ENCODE measurements at places on chromosomes 11 and 22. TPM values are rescaled to one million over a fixed set of nuclear protein-coding genes. Genes with fewer than 3 reads are reported as not detected.

GRCh38 chr11:38510041-38510440, 1912.0 kb upstream of the RAG2 start:
- H3K4me3 ChIP-seq = no peak overlapping the region
- H3K36me3 ChIP-seq = no peaks in the 10 kb centered on the region
- H3K4me1 ChIP-seq = no peaks in the 10 kb centered on the region
- H3K27ac ChIP-seq = no peak overlapping the region

DNA sequence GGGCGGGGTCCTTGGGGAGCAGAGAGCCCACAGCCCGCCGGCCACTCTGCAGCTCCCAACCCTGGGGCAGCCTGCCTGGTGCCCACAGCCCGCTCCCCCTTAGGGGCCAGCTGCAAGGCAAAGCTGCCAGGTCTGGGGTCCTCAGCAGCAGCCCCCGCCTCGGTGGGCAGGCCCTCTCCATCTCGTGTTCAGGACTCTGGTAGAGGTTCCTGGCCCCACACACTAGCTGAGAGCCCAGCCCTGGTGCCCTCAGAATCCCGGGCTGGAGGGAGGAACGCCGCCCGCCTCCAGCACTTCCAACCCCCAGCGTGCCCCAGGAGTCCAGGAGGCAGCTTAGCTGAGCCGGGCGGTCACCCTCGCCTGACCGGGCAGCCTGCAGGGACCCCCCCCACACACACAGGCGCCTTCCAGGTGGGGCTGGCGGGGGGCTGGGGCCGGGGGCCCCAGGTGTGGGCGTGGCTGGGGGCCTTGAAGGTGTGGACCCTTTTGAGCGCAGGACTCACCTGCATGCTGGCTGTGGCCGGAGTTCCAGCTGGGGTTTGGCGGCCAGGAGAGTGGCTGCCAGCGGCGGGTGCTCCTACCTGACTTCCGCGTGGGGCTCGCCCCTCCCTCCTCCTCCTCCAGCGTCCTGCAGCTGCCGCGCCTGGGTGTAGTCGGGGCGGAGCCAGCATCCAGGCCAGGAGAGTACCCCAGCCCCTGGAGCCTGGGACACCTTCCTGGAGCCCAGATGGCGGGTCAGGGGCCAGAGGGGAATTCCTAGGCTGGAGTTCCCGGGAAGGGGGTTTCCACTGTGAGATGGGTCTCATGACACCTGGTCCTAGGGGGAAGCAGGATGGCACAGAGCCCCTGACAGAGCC, at the start of gene ANO9:
Gene ANO9 (minus strand): TSS at position 594 of the 857 bp plus-strand sequence. CDS start 85 bp downstream, at position 509.
- H3K36me3 ChIP-seq = no peaks in the 10 kb centered on the region
- no peak within 1 kb of the TSS for H3K27ac ChIP-seq
- no peak within 1 kb of the TSS for H3K4me3 ChIP-seq

DNA sequence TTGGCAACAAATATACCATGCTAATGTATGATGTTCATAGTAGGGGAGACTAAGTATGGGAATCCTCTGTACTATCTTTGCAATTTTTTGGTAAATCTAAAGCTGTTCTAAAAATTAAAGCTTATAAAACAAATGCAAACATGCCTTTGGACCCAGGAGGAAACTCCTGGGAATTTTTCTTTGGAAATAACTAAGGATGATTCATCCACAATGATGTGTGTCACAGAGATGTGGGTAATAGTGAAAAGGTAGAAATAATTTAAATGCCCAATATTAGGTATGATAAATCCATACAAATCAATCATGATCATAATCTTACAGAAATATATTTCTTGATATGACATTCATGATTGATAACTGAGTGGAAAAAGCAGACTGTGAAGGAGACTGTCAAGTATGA, 135.8 kb downstream of the TRIM44 start:
- no peaks in the 10 kb centered on the region for H3K27me3 ChIP-seq
- no peaks in the 10 kb centered on the region for H3K36me3 ChIP-seq
- no peak overlapping the region for H3K27ac ChIP-seq

- H3K4me3 ChIP-seq = no peak overlapping the region
- H3K27ac ChIP-seq = no peak overlapping the region
- no peaks in the 10 kb centered on the region for H3K27me3 ChIP-seq
- H3K36me3 ChIP-seq = no peaks in the 10 kb centered on the region
These were observed 263.6 kb downstream of the BRD1 start for GRCh38 chr22:49564054-49564453.

DNA sequence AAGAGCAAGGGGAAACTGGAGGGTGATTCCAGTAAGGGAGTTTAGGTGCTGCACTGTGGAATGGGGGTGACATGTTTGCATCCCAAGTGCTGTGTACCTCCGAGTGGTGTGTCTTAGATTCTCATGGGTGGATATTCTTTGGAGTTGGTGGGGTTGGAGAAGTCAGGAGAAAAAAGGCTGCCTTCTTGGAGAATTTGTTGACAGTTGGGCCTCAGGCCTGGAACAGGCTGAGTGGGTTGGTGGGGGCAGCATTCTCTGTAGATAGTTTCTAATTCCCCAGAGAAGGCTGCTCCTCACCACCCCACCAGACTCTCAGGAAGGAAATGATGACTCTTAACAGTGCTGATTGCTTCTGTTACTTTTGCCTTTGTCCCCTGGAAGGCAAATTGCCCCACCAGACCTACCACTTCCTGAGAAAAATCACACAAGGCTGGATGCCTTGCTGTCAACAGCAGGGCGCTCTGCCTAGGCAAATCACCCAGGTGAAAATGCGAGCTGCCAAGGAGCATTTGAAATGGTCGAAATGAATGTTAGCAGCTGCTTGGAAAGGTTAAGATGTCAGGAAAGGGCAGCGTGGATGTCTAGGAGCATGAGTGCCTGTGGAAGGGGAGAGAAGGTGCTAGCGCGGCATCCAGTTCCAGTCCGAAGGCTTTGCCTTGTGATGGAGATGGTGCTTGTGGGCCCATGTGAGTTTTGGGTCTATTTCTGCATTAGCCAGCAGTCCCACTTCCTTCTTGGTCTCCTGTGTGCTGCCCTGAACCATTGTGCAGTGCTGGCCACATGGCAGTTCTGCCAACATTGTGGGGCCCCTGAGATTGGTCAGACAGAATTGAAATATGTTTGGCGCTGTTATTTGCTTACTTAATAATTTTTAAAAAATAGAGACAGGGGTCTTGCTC, 29.7 kb upstream of the SORL1-AS1 start:
- no peak overlapping the region for H3K4me3 ChIP-seq
- H3K4me1 ChIP-seq = no peaks in the 10 kb centered on the region
- H3K27me3 ChIP-seq = peaks cover 3% of the 10 kb centered on the region

The MMP12 gene
- 0.83 TPM for total RNA-seq

- no peaks in the 10 kb centered on the region for H3K27me3 ChIP-seq
- DNase-seq = no peak
- H3K4me1 ChIP-seq = no peaks in the 10 kb centered on the region
- H3K4me3 ChIP-seq = no peak overlapping the region
- H3K27ac ChIP-seq = no peak overlapping the region
These were observed 5.7 kb downstream of the RFPL1 start for GRCh38 chr22:29443861-29444792.

The DGAT2 gene
- 2.3 TPM for total RNA-seq

DNA sequence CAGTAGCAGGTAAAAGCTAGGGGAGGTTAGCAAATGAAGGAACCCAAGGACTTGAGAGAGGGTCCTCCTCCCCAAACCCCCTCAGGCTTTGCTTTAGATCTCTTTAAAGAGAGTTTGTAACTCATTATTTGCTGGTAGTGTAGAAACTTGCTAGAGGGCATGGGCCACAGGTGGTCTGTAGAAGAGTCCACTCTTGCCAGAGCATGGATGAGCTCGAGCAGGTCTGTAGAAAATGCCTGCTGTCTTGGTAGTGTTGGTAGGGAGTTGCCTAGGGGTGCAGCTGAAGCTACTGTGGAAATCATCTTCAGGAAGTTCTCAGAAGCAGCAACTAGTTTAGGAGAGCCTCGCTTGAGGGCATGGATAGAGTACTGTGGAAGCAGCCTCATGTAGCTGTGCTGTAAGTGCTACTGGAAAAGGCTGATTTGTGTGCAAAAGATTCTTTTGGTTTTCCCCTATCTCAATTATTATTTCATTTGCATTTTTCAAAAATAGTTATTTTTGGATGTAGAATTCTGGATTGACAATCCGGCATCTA, 104.3 kb downstream of the TMEM135 start:
- no peak overlapping the region for H3K27ac ChIP-seq
- no peak for DNase-seq
- no peaks in the 10 kb centered on the region for H3K27me3 ChIP-seq
- H3K4me3 ChIP-seq = no peak overlapping the region

GRCh38 chr11:78131956-78132355, 7.5 kb downstream of the ALG8 start:
- peaks cover under 1% of the 10 kb centered on the region for H3K36me3 ChIP-seq
- no peaks in the 10 kb centered on the region for H3K4me1 ChIP-seq
- no peak overlapping the region for H3K4me3 ChIP-seq
- H3K27me3 ChIP-seq = no peaks in the 10 kb centered on the region
- no peak overlapping the region for H3K27ac ChIP-seq

- H3K36me3 ChIP-seq = no peaks in the 10 kb centered on the region
- no peak overlapping the region for H3K27ac ChIP-seq
- DNase-seq = no peak
These were observed 6.1 kb downstream of the HEPHL1 start for GRCh38 chr11:94027210-94027609.

The GDPD4 gene
- not detected for total RNA-seq

DNA sequence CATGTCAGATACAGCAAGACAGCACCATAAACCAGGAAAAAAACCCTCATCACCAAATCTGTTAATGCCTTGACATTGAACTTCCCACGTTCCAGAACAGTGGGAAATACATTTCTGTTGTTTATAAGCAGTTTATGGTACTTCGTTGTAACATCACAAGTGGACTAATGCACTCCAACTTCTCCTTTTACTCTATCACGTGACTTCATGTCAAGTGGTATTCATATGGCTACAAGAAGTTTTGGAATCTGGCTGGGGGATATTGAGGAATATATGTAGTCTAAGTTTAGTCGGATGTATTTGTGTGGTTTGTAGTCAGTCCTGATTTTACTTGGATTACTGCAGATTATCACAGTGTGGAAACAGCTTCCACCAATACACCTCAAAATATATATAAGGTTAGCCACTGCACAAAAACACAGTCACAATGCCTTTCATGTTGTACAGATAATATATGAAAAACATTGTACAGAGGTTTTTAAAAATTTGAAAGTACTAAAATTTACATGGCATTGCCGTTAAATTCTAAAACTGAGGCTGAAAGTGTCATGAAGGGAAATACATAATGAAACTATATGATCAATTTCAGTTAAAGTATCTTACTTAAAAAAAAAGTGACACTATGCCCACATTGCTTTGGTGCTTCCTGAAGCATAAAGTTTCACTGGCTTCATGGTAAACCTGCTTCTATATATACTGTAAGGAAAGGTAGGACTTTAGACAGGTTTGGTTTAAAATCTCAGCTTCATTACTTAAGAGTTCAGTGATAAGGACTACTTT, 134.1 kb downstream of the CASP12 start:
- DNase-seq = no peak
- no peak overlapping the region for H3K27ac ChIP-seq
- H3K4me1 ChIP-seq = no peaks in the 10 kb centered on the region
- H3K36me3 ChIP-seq = no peaks in the 10 kb centered on the region
- no peaks in the 10 kb centered on the region for H3K27me3 ChIP-seq

The FAM181B gene
- 0.17 TPM for total RNA-seq

GRCh38 chr11:132674151-132674550, 858.1 kb downstream of the OPCML start:
- DNase-seq = no peak
- H3K27me3 ChIP-seq = no peaks in the 10 kb centered on the region
- H3K36me3 ChIP-seq = no peaks in the 10 kb centered on the region
- H3K27ac ChIP-seq = no peak overlapping the region

The CSNK2A3 gene
- total RNA-seq = 1.8 TPM

- no peaks in the 10 kb centered on the region for H3K27me3 ChIP-seq
- DNase-seq = no peak
- H3K4me1 ChIP-seq = no peaks in the 10 kb centered on the region
- no peak overlapping the region for H3K4me3 ChIP-seq
- no peak overlapping the region for H3K27ac ChIP-seq
- H3K36me3 ChIP-seq = peaks cover 9% of the 10 kb centered on the region
These were observed 65.8 kb upstream of the RASSF10 start for GRCh38 chr11:12943311-12943710.

GRCh38 chr22:42459287-42460063, 27.3 kb upstream of the NFAM1 start:
- H3K36me3 ChIP-seq = no peaks in the 10 kb centered on the region
- peaks cover 24% of the 10 kb centered on the region for H3K27me3 ChIP-seq

The TRIM6 gene
- 8.6 TPM for total RNA-seq

The HTR3A gene
- not detected for total RNA-seq

DNA sequence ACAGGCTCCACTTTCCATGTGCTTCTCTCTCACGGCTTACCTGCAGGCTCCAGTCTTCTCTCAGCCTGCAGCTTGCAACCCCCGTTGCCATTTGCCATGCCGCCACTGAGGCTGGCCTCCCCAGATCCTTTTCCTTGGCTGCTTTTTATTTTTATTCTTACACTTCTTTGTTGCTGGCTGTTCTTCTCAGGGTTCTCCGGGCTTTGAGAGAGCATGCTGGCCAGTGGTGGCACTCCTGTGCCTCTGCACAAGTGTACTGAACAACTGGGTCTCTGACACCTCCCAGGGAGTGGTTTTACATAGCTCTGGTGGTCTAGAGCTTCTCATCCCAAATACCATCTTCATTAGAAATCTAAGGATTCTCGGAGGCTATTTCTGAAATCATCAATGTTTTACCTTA, 241.7 kb upstream of the MTNR1B start:
- no peaks in the 10 kb centered on the region for H3K27me3 ChIP-seq
- H3K4me3 ChIP-seq = no peak overlapping the region
- no peaks in the 10 kb centered on the region for H3K4me1 ChIP-seq
- no peaks in the 10 kb centered on the region for H3K36me3 ChIP-seq
- no peak for DNase-seq
- no peak overlapping the region for H3K27ac ChIP-seq

The CHORDC1 gene
- total RNA-seq = 42.9 TPM

The OR6A2 gene
- under 0.01 TPM for total RNA-seq

DNA sequence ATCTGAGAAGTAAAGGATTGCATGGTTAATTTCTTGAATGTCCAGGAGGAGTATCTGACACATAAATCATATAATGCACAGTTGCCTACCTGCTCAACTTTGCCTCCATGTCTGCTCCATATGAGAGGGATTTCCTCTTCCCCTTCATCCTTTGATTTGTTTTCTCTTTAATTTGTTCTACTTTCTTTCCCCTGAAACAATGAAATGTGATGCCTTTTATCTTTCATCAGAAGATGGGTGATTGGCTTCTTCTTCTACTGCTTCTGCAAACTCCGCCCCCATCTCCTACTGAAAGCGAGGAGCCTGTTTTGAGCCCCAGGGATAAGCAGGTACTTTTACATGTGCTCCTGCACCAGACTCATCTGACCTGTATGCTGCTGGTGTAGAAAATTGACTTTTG, 9.9 kb upstream of the ETS1 start:
- H3K36me3 ChIP-seq = no peaks in the 10 kb centered on the region
- peaks cover 3% of the 10 kb centered on the region for H3K4me1 ChIP-seq
- no peaks in the 10 kb centered on the region for H3K27me3 ChIP-seq
- H3K4me3 ChIP-seq = no peak overlapping the region

DNA sequence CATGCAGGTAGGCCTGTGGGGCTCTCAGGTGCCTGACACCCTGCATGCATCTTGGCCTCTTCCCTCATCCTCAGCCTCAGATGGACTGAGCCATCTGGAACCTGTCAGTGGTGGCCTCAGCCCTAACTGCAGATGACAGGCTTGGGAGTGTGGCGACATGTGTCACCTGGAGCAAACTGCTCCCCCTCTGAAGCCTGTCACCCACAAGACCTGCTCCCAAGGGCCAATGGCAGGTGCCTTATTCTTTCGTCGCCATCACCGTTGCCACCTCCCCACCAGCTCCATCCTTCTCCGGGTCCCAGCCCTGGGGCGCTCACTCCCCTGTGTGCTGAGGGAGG, 3.6 kb upstream of the SEPTIN5 start:
- no peak overlapping the region for H3K4me3 ChIP-seq
- DNase-seq = no peak
- no peaks in the 10 kb centered on the region for H3K36me3 ChIP-seq
- no peak overlapping the region for H3K27ac ChIP-seq

The SSH3 gene
- total RNA-seq = 11.3 TPM

The RTN4RL2 gene
- 0.17 TPM for total RNA-seq

The E2F8 gene
- total RNA-seq = not detected

Measured in fibroblast of lung (primary cell).